Eye (tissue), 1 donor: ENCODE measurements at places on chromosomes 1 and 21.

GRCh38 chr1:44802306-44803061, 2.3 kb downstream of the PLK3 start:
- DNase-seq, result peak; percentile 84

GRCh38 chr1:84869720-84870119, 23.3 kb downstream of the LPAR3 start:
- no peak for DNase-seq

DNA sequence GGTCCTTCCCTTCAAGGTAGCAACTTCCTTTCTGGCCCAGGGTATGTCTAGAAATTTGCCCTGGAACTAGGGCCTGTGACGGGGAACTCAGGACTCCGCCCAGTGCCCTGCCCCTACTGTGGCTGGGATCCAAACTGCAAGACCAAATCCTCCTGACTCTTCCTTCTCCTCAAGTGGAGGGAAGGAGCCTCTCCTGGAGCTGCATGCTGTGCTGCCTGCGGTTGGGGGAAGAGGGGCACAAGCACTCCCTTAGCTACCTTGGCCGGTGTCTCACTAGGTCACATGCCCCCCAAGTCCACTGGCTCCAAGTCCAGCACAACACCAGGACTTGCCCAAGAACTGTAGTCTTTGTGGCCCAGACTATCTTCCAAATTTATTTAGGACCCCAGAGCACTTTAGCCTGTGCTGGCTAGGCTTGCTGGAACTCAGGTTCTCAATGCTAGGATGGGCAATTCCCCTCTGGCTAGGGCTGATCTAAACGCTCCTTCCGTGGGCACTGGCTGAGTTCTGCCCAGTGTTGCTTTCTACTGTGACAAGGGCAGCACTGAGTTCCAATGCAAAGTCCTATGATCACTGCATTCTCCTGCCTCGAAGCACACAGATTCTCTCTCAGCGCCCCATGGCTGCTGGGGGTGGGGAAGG, 12.2 kb downstream of the ADSS2 start:
- no peak for DNase-seq

- no peak for DNase-seq
Observed at GRCh38 chr1:209748620-209749019, 7.2 kb upstream of the TRAF3IP3 start.

- no peak for DNase-seq
Observed at GRCh38 chr21:41634211-41634694, 126.3 kb upstream of the TMPRSS2 start.

GRCh38 chr1:54421101-54421504, 14.9 kb upstream of the SSBP3 start:
- DNase-seq, result no peak

DNA sequence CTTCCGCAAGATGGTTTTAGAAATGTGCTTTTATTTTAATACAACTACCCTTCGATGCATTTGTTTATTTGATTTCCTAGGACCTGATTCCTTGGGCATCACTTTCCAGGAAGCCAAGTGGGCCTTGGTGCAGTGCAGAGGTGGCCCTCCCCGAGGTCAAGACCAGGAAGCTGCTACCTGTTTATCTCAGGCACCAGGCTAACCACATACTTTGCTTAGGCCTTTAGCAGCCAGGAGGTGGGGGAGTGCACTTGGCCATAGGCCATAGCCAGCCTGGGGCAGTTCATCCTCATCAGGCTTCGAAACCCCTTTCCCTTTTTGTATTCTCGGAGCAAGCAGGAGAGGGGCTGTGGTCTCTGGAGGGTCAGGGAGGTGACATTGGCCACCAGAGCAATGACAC, 45.4 kb downstream of the SMYD2 start:
- DNase-seq, result no peak

GRCh38 chr1:225685476-225686176, 32.7 kb upstream of the ENAH start:
- DNase-seq, result no peak

DNA sequence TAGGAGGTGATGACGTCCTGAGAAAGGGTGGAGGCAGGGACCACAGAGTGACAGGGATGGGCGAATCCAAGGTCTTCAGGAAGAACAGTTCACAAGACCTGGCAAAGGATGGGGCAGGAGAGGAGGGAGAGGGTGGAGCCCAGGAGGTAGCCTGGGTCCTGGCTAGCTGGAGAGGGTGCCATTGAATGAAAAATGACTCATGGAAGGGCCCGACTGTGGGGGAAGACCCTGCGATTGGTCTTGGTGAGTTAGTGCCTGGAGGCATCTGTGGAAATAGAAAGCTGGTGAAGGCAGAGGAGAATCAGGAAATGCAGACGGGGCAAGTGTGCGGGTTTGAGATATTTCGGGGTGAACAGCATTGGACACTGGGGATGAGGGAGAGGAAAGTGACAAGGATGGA, 60.3 kb upstream of the SLC45A1 start:
- DNase-seq, result no peak

GRCh38 chr1:204848579-204848978, 22.1 kb upstream of the NFASC start:
- no peak for DNase-seq

- DNase-seq, result peak; percentile 49
Observed at GRCh38 chr1:21149430-21149854, 27.3 kb downstream of the EIF4G3 start.

DNA sequence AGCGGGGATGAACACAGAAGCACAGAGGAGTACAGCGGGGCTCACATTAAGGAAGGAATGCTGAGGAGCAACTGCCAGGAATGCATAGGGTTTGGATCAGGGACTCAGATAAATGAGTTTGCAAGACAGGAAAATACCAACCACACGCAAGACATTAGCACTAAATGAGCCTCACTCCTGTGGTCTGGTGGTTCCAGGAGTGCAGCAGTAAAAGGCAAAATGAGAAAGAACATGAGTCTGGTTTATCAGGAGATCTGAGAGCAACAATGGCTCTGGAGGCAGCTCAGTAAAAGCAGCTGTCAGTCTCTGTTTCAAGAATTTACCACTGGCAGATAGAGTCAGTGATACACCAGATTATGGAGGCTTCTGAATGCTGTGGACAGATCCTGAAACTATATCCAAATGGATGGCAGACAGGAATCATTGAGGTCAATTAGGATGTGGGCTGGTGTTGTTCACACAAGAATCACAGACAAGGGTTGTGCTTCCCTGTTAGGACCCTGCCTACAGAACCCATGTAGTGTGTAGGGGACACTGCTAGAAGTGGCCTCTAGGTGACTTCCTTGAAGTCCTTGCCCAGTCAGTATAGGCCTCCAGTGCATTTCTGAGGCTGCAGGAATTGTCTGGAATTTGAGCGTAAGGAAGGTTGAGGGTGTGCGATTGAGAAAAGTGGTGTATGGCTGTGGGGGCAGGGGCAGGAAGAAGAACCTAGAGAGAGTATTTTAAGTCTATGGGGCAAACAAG, 50.3 kb downstream of the CASQ2 start:
- no peak for DNase-seq

DNA sequence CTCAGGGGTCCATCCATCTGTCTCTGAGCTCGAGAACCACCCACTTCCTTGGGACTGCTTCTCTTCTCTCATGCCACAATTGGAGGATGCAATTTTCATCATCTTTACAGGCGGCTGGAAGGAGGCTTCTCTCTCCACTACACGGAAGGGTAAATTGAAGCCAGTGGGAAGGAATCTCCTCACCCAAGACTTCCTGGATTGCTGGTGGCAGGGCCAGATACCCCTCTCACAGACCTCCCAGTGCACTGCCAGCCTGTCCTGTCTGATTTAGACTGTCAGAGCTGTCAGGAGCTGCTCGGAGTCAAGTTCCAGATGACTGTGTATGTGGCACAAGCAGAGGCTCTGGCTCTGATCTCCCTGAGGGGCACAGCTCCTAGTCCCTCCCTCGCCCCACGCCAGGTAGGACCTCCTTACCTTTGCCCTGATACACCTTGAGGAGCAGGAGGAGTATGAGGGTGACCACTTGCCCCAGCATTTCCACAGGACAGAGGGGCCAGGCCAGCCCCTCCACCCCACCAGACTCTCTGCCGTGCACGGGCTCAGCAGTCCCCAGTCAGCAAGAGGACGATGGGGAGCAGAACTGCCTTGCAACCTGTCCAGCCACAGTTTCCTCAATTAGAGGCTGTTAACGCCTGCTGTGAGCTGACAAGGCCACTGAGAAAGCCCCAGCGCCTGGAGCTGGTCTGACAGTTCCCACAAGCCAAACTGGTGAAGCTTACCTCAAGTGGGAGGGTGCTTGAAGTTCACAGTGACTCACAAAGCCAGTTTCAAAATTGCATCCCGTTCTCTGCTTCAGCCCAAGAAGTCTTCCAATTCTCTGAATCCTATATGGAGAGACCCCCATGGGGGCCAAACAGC, at the start of gene CD244:
CD244 (minus strand) TSS at position 685 of the 858 bp plus-strand sequence; CDS start at position 475, 210 bp downstream.
- no peak for DNase-seq
